ENCODE measurements at places on chromosomes 7 and 10. TPM values are rescaled to one million over a fixed set of nuclear protein-coding genes. Genes with fewer than 3 reads are reported as not detected.

GRCh38 chr10:89160339-89160738 is 46.8 kb downstream of the CH25H start:
- DNase-seq, result no peak

DNA sequence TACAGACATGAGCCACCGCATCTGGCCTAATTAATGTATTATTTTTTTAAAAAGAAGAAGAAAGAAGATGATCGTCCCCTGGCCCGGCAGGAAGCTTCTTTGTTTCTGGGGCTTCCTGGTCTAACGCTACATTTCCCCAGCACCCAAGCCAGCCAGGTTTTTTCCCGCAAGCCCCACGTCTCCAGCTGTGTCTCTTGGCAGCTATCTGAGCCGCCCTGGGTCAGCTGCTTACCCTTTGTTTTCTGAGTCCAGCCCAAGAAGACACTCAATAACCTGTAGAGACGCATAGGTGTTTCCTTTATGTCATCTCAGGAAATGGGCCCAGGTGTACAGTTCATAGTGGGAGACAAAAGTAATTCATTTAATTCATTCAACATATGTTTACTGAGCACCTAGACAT is 110.2 kb downstream of the MTPAP start:
- DNase-seq, result no peak

- peak; percentile 46 for DNase-seq
These were observed 39.3 kb downstream of the FAS start for GRCh38 chr10:89029785-89030437.

GRCh38 chr7:66146701-66147100 is 32.1 kb downstream of the CRCP start:
- DNase-seq, result no peak

- no peak for DNase-seq
These were observed 10.0 kb downstream of the CPED1 start for GRCh38 chr7:120998520-120998919.

GRCh38 chr10:63766745-63767137 is 245.5 kb downstream of the REEP3 start:
- no peak for DNase-seq

DNA sequence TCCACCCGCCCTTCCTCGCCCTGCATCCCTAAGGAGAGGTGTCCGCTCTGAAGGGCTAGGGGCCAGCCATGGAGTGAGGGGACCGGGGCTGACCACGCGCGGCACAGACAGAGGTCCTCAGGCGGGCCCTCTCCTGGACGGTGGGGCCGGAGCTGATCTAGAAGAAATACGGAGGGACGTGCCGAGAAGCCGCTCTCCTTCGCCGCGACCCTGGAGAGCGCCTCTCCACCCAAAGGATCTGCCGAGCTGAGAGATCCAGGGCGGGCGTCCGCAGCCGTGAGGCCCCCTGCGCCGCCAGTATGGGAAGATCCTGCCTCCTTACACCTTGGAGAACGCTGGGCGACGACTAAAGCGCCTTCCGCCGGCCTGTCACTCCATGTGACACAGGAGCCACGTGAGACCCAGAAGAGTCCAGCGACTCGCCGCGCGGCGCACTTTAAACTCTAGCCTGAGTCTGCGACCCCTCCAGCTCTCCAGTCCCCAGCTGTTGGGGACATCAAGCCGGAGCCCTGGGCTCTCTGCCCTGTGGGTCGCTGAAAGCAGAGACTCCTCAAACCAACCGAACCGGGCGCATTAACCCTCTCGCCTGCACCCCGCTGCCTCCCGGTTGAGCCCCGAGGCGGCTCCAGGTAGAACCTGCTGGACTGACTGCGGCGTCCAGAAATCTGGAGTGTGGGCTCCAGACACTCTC is 1.5 kb upstream of the SFMBT2 start:
- peak; percentile 77 for DNase-seq

DNA sequence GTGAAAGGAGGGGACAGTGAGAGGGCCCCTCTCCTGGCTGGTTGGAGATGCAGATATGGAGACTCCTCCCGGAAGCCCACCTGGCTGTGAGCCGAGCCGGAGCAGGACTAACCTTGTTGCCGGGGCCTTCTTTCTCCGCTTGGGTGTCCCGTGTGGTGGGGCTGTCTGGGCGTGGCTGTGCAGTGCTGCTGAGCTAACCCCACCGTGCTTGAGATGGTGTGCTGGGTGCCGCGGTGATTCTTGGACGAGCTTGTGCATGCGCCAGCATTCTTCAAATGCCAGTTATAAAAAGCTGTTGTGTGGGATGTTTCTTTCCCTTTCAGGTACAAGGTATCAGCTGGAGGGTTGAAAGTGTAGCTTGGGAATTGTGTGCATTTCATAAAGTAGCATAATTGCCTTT is 48.8 kb downstream of the DAGLB start:
- DNase-seq, result no peak

- DNase-seq, result peak; percentile 74
These were observed 20.9 kb downstream of the MORN4 start for GRCh38 chr10:97612386-97612785.

GRCh38 chr10:130044067-130045061 is 66.3 kb downstream of the C10orf143 start:
- DNase-seq, result no peak

DNA sequence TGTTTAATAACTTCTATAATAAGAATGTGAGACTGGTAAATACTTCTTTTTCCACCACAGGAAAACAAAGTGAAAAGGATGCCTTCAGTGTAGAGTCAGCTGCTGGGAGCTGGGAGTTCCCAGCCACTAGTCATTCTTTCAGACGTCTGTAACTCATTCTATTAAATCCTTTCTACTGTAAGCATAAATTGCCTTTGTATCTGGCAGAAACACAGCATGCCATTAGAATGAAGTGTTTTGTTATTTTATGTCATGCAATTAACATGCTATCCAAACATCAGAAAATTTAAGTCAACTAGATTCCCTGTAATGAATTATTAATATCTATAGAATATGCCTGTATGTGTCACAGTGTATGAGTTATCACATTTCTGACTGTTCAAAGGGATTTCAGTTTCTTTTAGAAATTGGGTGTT is 14.3 kb downstream of the BPGM start:
- no peak for DNase-seq

- DNase-seq, result no peak
These were observed 11.5 kb downstream of the FAM131B start for GRCh38 chr7:143351060-143351459.

- peak; percentile 94 for DNase-seq
These were observed 1.7 kb upstream of the GIMAP8 start for GRCh38 chr7:150448789-150449147.

GRCh38 chr7:146557971-146558469 is 441.4 kb downstream of the CNTNAP2 start:
- no peak for DNase-seq

DNA sequence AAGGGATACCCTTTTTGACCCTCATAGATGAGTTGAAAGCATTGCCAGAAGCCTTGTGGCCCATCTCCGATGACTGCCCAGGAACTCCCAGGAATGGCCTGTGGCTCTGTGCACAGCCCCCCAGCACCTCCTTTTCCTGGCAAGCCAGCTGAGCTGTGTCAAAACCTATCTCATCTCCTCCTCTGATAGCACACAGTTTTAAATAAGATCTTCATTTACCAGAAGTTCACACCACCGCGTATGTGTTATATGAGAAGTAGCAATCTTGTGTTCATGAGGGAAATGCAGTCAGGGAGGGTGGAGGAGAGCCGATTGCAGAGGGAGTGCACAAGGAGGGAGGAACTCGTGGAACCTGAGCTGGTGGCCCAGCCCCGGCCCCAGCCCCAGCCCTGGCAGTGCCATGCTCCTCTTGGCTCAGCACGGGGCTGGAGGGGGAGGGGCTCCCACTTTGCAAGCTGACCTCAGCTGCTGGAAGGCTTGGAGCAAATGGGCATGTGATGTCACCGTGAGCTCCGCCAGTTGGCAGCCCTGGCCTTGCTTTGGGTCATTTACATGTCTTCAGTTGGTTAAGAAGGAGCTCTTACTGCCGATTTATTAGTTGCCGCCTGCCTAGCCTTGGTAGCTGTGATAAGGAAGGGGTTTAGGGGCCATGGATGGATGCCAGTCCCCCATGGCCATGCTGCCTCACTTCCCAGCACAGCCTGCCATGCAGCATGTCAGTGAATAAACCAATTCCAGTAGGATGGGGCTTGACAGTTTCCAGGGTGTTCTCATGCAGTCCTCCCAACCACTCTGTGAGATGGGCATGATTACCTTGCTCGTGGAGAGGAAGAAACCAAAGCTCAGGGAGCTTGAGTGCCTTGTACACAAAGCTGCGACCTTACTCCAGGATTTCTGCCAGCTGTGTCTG is 20.0 kb downstream of the UNC5B start:
- DNase-seq, result no peak

- no peak for DNase-seq
These were observed 23.1 kb downstream of the DNAJB9 start for GRCh38 chr7:108592646-108593201.

DNA sequence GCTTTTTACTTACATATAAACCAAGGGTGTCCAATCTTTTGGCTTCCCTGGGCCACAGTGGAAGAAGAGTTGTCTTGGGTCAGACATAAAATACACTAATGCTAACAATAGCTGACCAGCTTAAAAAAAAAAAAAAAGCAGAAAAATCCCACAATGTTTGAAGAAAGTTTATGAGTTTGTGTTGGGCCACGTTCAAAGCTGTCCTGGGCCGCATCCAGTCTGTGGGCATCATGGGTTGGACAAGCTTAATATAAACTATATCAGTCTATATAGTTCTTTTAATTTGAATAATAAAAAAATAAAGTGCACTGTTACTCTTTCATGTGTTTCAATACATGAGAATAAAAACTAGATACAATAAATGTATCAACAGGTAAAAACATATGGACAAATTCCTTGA is 179.9 kb downstream of the DNAJC1 start:
- no peak for DNase-seq

DNA sequence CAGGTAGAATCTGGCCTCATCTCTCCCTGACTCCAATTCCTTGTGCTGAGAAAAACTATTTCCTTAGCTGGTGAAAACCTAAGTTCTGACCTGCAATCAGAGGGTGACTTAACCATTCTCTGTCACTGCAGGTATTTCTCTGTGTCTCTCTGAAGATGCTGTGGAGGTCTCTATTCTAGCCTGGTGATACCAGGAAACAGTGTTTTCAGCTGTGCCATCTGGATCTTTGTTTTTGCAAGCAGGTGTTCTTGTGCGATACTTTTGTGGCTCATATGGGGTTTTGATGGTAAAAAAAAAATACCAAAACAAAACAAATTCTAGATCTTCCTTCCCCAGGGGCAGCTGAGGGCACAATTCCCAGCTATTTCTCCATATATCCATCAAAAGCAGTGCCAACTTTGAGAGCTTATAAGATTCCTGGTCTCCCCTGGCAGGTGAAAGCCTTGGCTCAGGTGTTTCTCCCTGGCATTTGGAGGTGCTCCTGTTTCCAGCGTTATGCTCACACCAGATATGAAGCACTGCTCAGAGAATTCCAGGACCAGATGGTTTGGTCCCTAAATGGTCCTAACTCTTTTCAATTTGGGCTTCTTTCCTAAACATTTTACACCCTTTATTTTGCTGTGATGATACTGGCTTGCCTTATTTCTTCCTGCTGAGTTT is 9.9 kb upstream of the NPVF start:
- no peak for DNase-seq

DNA sequence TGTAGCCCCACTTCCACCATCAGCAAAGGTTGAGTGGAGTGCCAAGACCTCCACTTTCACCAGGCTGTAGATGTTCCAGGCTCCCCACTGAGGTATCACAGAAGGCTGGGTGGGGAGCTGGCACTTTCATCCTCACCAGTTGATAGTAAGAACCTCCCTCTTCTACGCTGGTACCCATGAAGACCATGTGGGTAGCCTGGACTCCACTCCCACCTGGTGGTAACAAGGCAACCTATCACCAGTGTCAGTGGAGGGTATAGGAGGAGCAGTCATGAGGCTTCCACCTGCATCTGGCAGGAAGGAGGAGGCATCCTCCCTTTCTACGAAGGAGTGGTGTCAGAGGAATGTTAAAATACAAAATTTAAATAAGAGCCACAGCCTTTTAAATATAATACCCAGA is 4.4 kb downstream of the SMIM30 start:
- no peak for DNase-seq

DNA sequence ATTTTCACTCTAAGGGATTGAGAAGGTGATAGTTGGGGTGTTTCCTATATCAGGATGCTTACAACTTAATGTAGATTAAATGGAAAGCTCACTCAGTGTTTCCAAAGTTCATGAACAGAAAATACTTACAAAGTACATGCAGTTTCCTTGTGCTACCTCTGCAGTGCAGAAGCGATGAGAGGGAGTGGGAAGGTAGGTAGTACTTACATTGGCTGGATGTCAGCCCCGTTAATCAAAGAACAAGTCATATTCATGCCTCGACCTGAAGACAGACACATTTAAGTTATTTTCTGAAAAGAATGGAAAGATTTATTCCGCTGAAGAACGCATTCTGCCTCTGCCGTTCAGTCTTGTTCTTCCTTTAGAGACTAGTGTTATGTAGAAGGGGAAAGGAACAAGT is 93.1 kb downstream of the ZMYND11 start:
- DNase-seq, result no peak

DNA sequence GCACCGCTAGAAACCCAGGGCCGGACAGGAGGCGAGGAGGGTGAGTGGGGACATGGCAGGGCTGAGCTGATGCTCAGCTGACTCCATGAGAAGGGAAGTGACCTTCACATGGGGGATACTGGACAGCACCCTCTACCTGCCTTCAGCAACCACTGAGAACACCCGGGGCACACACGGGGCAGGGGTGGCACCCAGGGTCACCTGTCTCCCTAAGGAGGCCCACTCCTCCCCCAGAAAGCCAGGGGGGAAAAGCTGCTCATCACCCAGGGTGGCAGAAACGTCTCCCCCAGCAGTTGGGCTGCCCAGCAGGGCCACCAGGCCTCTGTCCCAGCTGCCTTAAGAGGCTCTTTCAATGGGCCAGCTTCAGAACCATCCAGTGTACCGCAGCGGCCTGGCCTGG is 159.7 kb downstream of the RNF216 start:
- DNase-seq, result peak; percentile 39

- DNase-seq, result no peak
These were observed 23.9 kb downstream of the LRRC4 start for GRCh38 chr7:128007303-128007680.

GRCh38 chr7:10940704-10941355 is 32.8 kb upstream of the PHF14 start:
- peak; percentile 6 for DNase-seq

The WDFY4 gene
- not detected for total RNA-seq

The SSMEM1 gene
- total RNA-seq, result not detected

The UNCX gene
- not detected for total RNA-seq

The CACUL1 gene
- total RNA-seq, result 31.0 TPM

The OR2A42 gene
- not detected for total RNA-seq

The TAF6 gene
- total RNA-seq, result 106 TPM

The NUDT5 gene
- total RNA-seq, result 108 TPM

The GNGT1 gene
- total RNA-seq, result not detected

The ARHGAP21 gene
- total RNA-seq, result 49.5 TPM

The AUTS2 gene
- total RNA-seq, result 16.1 TPM

The MUC12 gene
- total RNA-seq, result 10.4 TPM

The PKD2L1 gene
- not detected for total RNA-seq

The PRPS1L1 gene
- total RNA-seq, result not detected

Measured in H7 (cell line).